Hindlimb muscle (tissue), 1 donor: ENCODE measurements at places on chromosomes 5 and 9. TPM values are rescaled to one million over a fixed set of nuclear protein-coding genes. Genes with fewer than 3 reads are reported as not detected.

MAPKAP1 gene
- polyA plus RNA-seq = 60.6 TPM

HK3 gene
- 1.4 TPM for polyA plus RNA-seq

TRIM14 gene
- 1.1 TPM for polyA plus RNA-seq

ZBTB26 gene
- polyA plus RNA-seq = 8.4 TPM

DNA sequence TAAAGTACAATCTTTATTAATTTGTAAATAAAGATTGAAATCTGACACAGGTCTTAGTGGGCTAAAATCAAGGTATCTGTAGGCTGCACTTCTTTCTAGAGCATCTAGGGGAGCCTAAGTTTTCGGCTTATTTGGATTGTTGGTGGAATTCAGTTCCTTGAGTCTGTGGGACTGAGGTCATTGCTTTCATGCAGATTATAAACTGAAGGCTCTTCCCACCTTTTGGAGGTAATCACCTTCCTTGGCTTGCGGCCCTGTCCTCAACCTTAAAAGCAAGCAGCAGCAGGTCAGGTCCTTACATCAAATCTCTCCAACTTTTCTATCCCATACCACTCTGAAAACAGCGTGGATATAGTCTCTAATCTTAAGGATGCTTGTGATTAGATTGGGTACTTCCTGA is 25.9 kb downstream of the MAT2B start:
- no peak for DNase-seq

DNA sequence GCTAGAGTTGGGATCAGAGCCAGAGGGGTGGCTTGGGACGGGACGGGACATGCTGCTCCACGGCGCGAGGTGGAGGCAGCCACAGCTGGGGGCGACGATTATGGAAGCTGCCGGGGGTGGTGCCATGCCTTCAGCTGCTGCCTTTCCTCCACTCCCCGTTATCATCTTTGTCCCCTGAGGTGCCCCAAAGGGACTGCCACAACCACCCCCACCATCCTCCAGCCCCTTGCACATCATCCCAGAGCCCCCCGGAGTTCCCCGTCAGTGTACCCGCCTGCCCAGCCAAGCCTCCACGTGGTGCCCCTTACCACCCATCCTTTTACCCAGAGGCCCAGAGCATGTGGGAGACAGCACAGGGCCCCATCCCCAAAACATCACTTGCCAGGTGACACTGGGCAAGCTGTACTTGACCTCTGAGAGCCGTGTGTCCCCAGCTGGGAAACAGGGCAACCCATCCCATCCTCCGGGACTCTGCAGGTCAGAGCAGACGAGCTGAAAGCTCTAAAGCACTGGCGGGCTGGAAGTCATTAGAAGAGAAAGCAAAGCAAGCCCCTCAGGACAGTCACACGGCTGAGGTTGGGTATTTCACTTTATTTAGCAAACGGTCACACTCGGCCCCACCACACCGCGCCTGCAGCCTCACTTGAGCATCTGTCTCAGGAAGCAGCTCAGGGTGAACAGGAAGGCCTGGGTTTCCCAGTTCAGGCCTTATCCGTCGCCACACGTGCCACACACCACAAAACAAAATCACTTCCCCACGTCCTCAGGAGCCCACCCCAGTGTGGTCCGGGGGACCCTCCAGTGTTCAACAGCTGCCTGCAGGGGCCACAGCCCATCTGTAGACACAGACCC is 19.5 kb upstream of the MXD3 start:
- DNase-seq = no peak

GRCh38 chr5:6188344-6188743 is 190.0 kb downstream of the MED10 start:
- DNase-seq = no peak

DNA sequence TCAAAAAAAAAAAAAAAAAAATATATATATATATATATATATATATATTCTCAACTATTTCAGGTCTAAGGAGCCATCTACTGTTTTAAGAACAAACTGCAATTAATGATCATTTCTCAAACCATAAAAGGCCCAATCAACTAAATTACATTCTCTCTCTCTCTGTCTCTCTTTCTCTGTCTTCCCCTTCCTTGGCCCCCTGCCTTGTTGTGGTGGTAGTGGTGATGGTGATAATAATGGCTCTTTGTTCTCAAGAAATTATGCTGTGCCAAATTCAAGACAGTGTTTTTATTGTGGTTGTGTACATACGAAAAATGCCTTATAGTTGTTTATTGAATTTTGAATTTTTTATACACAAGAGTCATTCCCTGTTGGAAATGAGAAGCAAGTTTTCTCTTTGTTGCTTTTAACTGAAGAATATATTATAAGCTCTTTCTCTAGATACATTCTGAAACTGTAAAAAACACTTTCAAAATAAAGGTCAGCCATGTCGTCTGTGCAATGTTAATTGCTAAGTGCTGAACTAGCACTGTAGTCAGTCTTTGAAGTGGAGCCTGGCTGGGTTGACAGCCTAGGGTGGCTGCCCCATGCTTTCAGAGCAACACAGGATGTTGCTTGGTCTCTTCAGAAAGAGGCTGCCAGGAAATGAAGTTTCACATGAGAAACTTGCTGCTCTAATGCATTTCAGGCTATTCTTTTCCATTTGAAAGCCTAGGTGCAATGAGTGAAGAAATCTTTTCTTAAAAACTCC is 96.0 kb downstream of the HINT1 start:
- DNase-seq = no peak

GRCh38 chr5:138111181-138111580 is 27.3 kb downstream of the WNT8A start:
- no peak for DNase-seq

DNA sequence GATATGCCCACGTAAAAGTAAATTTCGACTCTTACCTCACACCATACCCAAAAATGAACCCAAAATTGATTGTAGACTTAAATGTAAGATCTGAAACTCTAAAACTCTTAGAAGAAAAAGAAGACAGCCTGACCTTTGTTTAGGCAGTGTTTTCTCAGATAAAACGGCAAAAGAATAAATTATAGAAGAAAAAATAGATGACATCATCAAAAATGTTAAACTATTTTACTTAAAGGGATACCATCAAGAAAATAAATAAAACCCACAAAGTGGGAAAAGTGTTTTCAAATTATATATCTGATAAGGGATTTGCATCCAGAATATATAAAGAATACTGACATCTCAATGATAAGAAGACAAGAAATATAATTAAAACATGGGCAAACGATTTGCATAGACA is 862.7 kb downstream of the DTWD2 start:
- no peak for DNase-seq

DNA sequence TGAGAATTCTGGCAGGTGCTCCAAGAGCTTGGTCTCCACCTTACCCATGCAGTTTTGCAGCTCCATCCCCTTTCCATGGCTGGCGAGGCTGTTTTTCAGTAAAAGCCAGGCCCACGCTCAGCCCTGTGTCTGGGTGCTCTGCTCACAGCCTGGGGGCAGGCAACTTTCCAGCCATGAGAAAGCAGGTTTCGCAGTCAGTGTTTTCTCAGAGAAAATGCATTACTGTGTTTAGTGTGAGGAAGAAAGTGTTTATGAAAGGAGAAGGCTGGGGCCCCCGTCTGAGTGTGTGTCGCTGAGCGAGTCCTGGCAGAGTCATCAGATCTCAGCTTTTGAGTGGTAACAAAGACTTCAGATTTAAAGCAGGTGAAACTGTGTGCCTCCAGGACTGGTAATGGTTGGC is 248.1 kb downstream of the IRX1 start:
- no peak for DNase-seq

GRCh38 chr9:135088348-135088978 is 995 bp downstream of the OLFM1 start:
- no peak for DNase-seq

GRCh38 chr9:99820685-99821395 is 845 bp upstream of the NR4A3 start:
- DNase-seq = peak; percentile 72

DNA sequence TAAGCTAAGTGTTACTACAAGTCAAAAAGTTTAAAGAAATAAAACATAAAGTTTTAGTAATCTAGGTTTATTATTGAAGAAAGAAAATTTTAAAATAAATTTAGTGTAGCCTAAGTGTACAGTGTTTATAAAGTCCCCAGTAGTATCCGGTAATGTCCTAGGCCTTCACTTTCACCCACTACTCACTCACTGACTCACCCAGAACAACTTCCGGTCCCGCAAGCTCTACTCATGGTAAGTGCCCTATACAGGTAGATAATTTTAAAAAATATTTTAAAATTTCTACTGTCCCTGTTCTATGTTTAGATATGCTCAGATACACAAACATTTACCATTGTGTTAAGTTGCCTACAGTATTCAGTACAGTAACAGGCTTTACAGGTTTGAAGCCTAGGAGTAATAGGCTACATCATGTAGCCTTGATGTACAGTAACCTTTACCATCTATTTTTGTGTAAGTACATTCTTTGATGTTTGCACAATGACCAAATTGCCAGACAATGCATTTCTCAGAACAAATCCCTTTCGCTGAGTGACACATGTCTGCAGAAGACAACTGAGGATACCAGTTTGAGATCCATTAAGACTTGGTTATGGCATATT is 253.6 kb downstream of the TRIM32 start:
- DNase-seq = no peak

GRCh38 chr9:92718086-92719001 is 46.3 kb downstream of the BICD2 start:
- DNase-seq = no peak

- no peak for DNase-seq
Observed at GRCh38 chr9:31486630-31487029, 897.8 kb upstream of the ACO1 start.
